ENCODE measurements at places on chromosomes 3 and 15.

DNA sequence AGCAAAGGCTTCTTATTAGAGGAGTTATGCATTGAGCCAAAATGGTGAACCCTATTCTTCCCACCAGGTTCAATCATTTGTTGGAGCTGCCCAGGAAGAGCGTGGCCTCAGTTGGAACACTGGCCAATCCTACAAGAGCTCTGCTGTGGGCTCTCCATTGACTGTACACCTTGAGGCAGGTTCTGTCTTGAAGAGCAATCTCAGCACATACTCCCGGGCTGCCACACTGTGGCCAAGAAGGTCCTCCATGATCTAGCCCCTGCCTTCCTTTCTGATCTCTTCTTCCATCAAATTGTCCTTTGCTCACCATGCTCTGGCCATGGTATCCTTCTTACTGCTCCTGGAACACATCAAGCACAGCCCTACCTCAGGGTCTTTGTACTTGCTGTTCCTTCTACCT, 5.7 kb upstream of the SUMF1 start:
- no peak for DNase-seq

DNA sequence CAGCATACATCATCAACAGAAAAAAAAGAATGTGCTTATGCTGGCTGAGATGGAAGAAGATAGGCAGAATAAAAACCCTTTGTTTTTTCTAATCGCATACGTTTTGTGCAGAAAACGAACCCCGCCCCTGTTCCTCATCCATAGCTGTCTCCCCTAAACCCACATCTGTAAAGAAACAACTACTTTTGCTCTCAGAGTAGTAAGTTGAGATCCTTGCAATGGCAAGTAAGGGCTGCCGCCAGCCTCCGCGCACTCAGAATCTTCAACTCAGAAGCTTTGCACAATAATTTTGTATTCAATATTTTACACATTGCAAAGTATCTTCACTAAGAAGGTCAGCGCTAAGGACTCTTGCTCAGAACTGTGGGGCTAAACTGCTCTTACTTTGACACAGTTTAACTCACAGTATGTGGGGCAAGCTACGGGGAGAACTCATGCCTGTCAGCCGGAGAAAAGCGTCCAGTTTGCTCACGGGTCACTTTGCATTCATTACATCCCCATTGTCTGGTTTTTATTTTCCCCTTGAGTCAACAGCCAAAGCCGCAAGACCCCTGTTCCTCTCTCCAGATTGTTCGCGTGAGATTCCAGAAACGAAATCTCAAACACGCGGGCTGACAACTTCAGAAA, 1.0 kb downstream of the LYSMD4 start:
- no peak for DNase-seq

GRCh38 chr3:159751146-159751545, 237.5 kb upstream of the IL12A start:
- DNase-seq = no peak

- DNase-seq = no peak
These were observed 45.7 kb downstream of the EIF2AK4 start for GRCh38 chr15:39979606-39980005.

DNA sequence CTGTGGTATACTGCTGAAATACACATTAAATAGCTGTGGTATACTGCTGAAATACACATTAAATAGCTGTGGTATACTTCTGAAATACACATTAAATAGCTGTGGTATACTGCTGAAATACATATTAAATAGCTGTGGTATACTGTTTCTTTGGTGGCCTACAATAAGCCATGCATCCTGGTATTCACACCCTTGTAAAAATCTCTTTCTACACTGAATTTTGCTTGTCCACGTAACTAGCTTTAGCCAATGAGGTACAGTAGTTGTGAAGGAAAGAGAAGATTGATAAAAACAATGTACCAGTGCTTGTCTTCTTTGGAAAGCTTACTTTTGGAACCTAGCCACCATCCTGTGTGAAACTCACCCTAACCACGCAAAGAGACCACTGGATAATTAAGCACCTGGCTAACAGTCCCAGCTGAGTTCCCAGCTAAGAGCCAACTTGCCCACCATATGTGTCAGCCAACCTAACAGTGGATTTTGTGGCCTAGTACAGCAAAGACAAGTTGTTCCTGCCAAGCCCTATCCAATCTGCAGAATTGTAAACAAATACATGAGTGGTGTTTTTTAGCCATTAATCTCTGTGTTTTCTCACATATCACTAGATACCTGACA, 103.4 kb upstream of the MELTF start:
- DNase-seq = no peak

- no peak for DNase-seq
These were observed 83.0 kb downstream of the NPTN start for GRCh38 chr15:73550190-73550589.

GRCh38 chr15:36407647-36408046, 171.8 kb upstream of the CDIN1 start:
- no peak for DNase-seq

GRCh38 chr3:117921411-117921810, 1113.2 kb downstream of the IGSF11 start:
- DNase-seq = no peak

- DNase-seq = no peak
These were observed 82.9 kb downstream of the FSIP1 start for GRCh38 chr15:39699516-39700374.

DNA sequence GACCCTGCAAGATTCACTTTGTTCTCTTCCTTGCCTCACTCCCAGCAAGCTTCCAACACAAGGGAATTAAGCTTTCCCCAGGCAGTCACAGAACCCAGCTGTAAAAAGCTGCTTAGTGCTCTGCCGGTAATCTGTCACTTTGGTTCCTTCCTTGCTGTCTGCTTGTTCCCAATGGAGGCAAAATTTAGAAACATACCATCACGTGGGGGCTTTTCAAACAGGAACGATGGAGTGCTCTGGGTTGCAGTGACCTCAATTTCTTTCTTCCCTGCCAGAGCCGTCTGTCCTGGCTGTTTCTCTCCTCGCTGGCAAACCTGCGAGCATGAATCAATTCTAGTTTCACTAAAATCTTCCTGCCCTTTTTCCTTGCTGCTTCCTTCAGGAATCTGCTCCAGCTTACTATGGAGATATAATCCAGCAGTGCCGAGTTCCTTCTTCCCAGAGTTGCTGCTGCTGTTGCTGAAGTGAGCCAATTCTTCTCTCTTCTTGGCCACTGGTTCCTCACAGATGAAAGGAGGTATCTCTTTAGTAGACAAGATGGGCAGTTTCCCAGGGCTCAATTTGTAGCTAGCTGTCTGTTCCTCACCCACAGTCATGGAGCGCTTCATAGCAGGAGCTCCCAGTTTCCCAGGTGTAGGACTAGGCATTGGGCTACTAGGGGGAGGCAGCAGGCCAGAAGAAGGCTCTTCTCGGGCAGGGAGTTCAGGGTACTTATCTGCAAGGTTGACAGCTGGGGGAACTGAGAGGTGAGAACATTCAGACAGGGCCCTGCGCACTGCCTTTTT, 88.1 kb downstream of the DHX30 start:
- DNase-seq = no peak

DNA sequence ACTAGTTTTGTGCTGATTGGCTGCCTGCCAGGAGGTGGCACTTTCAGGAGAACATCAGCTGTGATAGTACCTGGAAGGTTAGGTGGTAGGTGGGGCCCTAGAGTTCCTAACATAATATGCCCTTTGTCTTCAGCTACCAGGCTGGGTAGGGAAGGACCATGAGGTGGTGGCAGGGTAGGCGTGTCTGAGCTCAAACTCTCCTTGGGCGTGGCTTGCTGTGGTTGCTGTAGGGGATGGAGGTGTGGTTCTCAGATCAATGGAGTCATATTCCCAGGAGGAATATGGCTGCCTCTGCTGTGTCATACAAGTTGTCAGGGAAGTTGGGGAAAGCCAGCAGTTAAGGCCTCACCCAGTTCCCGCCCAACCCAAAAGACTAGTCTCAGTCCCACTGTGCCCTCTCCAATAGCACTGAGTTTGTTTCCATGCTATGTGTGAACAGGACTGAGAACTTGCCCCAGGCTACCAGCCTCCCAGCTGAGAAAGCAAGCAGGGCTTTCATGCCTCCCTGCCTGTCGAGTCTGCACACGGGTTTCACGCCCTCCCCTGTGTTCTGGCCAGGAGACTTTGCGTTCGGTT, 107.7 kb downstream of the CHCHD4 start:
- DNase-seq = no peak

DNA sequence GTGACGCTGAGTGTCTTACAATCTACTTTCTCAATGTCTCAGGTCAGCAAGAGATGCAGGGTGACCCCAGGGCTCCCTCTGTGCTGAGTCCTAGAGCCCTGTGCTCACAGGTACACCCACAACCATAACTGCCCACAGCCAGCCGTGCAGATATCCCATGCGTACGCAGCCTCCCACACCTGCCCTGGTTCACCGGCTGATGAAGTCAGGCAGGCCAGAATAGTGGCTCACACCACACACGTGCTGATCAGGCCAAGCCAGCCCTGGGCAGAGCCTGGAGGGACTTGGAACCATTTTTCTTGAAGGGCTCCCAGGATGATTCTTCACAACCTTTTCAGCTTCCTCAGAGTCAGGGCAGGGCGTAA, 63.6 kb upstream of the RPL32 start:
- no peak for DNase-seq

GRCh38 chr15:92611150-92611549, 44.4 kb downstream of the FAM174B start:
- no peak for DNase-seq

GRCh38 chr3:127754411-127755304, 67.7 kb downstream of the MGLL start:
- no peak for DNase-seq

DNA sequence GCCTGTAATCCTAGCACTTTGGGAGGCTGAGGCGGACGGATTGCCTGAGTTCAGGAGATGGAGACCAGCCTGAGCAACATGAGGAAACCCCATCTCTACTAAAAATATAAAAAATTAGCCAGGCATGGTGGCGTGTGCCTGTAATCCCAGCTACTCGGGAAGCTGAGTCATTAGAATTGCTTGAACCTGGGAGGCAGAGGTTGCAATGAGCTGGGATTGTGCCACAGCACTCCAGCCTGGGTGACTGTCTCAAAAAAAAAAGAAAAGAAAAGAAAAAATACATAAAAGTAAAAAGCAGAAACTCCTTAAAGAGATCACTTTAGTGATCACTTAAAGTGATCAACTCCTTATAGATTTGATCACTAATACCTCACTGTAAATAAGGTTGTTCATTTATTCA, 78.0 kb downstream of the GMPS start:
- DNase-seq = no peak

- DNase-seq = no peak
These were observed 105.0 kb upstream of the P2RY1 start for GRCh38 chr3:152729906-152730305.

GRCh38 chr3:136022529-136023263, 57.2 kb downstream of the PPP2R3A start:
- DNase-seq = no peak

DNA sequence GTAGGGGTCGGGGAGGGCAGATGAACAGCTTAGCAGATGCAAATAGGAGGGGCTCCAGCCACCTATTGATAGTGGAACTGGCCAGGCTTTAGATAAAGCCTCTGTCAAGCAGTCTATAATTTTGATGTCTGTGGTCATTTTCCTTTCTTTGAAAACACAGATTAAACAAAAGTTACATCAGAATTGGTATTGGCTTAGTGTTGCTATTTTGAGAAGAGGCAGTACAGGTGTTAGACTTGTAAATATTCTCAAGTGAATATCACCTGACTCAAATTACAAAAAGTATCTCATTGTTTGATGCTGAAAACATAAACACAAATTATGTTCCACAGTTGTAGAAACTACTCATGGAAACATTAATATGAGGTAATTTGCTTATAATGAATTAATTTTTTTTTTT, 18.1 kb downstream of the GHRL start:
- DNase-seq = no peak

DNA sequence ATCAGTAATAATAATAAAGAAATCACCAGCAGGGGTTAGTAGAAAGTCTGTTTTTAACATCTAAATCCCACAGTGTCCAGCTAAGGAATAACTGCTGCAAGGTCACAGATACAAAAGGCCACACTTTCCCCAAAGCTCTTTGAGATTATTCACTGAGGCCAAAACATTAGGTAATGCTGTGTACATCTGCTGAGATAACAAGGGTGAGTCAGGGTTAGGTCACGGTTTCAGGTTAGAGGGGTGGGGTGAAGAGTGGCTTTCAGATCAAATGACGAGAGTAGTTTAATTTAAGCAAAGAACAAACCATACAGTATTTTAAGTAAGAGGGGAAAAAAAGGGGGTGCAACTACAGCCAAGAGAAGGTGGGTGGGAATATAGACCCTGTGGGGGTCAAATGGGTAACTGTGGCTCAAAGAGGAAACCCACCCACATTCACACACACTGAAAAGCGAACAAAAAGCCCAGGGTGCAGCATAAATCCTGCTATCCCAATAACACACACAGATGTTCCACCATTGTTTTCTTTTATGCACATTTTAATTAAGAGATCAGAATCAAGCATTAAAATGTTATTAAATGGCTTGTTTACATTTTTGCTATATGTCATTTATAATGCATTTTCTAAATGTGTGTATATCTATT, 412.9 kb downstream of the TIGIT start:
- no peak for DNase-seq

DNA sequence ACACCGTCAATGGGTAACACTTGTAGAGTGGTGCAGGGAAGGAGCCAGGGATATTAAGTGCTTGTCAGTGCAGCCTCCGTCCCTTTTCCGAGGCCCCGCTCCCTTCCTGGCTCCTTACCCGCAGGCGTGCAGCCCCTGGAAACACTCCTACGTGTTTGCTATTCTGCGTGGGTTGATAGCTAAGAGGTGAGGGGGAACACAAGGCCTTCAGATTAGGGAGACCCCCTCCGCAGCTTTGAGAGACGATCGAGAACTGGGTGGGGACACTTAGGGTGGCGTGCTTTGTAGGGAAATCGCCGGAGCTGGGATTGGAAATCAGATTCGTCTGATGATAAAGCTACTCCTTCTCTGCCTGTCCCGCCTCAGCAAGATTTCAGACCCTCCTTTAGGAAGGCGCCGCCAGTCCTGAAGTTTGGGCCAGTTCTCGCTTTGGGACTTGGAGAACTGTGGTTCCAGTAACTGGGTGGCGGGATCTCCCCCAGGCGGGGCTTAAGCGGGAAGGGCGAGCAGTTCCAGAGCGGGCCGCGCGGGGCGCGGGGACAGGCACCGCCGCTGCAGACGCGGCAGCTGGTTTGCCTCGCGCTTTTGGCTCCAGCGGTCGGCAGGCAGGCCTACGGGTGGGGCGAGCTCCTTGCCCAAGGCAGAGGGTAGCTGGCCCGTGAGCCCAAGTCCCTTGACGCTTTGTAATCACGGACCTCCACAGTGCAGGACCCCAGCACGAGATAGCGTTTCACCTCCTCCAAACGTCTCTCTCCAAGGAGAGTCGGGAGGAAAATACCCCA, 8.0 kb upstream of the FAM107A start:
- DNase-seq = peak; percentile 9

GRCh38 chr3:88149101-88149508, 654 bp upstream of the C3orf38 start:
- DNase-seq = no peak

GRCh38 chr15:92845126-92845508, 55.0 kb upstream of the CHD2 start:
- DNase-seq = peak; percentile 82

GRCh38 chr3:110542552-110543150, 529.0 kb upstream of the NECTIN3 start:
- DNase-seq = no peak

- DNase-seq = no peak
These were observed 115.9 kb downstream of the EEFSEC start for GRCh38 chr3:128269006-128269775.
